NCI-H82 (cell line): ENCODE measurements at places on chromosomes 3 and 15.

GRCh38 chr3:145865399-145866018 lies 295.5 kb downstream of the PLOD2 start:
- no peak for DNase-seq

DNA sequence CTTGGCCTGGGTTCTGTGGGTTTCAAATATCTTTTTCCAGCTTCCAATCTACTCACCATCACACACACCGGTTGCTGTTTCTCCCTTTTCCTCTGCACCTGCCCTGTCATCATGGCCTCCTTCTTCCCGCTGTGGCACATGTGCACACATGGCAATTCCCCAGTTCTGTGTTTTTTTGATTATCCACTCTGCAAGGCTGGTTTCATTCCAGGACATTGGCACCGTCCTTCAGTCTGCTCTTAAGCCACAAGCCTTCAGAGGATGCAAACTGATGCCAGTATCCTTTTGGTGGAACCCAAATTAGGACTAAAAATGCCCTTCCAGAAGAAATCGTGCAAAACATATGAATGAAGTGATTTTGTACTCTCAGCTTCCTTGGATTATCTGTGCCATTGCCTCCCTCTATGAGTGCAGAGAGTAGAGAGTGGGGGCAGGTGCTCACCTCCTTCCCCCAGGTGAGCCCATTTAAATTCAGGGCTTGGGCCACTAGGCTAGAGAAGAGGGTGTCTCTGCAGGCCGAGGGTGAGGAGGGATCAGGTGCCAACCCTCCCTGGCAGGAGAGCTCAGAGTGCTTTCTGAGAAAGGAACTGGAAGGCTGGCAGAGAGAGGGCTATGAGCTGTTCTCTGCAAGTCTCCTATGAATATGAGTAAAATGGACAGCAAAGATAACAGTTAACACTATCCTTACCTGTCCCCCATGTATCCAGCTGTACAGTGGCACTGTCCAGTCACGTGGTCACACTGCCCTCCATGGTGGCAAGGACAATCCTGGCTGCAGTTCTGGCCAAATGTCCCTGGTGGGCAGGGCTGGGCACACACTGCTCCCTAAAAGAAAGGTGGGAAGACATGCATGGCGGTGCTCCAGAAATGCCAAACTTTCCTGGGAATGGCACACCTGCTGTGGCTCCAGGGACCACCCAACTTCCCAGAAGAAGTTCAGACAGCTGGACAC lies 100.8 kb downstream of the RAB11A start:
- no peak for DNase-seq

DNA sequence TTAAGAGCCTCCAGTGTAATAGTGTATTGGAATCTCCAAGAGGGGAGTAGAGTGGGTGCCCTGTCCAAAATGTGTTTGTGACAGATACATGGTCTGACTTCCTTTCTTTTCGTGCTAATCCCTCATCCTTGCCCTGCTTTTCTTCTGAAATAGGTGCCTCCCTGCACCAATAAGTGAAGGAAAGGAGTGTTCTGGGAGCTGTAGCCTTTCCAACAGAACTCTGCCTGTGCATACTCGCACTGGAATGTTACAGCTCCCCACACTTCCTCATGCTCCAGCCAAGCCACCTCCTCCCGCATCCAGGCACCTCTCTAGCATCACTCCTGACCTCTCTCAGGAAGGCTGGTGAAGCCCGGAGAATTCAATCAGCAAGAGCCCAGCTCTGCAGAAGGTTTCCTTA lies 478.0 kb downstream of the GABRG3 start:
- no peak for DNase-seq

GRCh38 chr3:7461202-7461825 lies 600.4 kb downstream of the GRM7 start:
- no peak for DNase-seq

GRCh38 chr15:101266034-101266433 lies 11.3 kb downstream of the SELENOS start:
- DNase-seq, result no peak

DNA sequence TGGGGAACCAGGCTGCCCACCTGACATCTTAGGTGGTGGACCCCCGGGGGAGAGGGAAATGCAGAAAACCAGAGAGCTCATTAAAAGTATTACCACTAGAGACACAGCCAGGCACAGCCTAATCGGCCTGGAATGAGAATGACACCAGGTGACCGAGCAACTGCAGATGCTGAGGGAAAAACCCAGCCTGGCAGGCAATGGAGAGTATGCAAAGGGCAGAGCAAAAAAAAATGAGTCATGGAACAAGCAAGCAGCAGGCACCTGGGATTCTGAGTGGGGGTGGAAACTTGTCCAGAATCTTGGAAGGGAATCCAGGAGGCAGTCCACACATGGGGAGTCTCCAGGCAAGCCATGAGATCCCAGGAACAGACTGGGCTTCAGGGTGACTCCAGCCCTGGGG lies 183.7 kb upstream of the LRRN1 start:
- no peak for DNase-seq

GRCh38 chr15:41801850-41802455 lies 25.9 kb upstream of the JMJD7 start:
- DNase-seq, result no peak

DNA sequence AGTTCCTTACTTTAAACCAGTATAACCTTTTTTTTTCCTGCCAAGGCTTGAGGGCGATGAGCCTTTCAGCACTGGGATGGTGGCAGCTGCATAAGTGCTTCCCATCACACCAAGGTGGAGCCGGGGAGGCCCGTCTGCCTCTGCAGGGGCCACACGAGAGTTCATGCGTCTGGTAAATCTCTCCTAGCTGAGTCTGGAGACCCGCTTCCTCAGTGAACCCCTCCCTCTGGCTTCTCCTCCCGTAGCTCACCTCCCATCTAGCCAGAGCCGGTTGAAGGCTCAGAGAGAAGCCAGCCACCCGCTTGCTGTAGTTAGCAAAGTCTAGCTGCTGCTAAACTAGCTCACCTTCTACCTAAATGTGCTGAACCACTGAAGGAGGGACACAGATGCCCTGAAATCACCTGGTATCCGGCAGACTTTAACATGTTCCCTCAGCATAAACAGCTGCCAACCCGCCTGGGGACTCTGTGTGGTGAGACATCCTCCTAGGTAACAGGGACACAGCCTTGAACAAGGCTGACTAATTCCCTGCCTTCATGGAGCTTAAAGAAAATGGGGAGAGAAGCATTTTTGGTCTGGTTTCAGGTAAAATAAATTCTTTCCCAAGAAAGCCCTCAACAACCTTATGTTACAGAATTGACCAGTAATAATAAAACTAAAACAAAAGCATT lies 42.9 kb downstream of the RLBP1 start:
- DNase-seq, result no peak

DNA sequence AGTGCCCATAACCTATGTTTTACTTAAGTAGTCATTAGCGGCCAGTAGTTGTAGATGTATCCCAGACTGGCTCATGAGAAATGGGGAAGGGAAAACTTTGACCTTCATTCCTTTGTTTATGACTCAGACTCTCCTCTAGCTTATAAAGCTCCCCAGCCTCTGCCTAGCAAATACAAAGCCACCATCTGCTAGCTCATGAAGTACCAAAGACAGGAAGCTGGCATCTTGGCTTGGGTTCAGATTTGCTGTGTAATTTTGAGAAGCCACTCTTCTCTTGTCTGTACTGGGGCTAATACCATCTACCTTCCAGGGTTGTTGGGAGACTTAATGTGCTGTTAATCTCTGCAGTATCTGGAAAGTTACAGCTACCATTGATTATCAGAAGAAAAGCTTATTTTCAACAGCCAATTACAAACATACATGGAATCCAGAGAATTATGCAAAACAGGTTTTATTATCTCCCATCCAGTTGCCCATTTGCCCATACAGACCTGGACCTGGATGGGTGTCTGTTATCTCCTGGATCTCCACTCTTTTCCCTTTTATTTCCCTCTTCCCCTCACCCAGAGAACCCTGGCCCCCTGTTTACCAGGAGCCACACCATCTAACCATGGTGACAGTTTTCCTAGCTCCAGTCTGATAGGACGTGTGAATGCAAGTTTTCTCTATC lies 153.8 kb downstream of the SEMA6D start:
- DNase-seq, result peak; percentile 68

- DNase-seq, result no peak
These were observed 128.4 kb upstream of the RAD18 start for GRCh38 chr3:9091486-9092235.

- no peak for DNase-seq
These were observed 63.1 kb downstream of the GPR160 start for GRCh38 chr3:170100944-170101343.

- no peak for DNase-seq
These were observed 720.2 kb downstream of the MCTP2 start for GRCh38 chr15:94951538-94951937.

DNA sequence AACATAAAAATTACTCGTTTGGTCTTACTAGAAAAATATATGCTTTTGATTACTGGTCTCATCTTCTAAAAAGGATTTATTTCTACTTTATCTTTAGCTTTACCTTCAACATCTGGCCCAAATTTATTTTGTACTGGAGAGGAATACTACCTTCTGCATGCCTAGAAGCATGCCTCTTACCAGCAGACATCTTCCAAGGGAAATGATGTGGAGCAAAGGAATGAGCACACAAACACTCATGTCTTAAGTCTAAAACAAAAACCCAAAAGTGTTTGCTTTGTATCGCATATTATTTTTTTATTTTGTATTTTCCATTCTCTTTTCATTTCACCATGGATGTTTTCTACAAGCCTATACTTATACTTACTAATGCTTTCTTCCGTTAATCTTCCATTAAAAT lies 304.6 kb upstream of the KCNMB2 start:
- no peak for DNase-seq

- DNase-seq, result no peak
These were observed 1.1 kb upstream of the SUCLG2 start for GRCh38 chr3:67655364-67656121.

DNA sequence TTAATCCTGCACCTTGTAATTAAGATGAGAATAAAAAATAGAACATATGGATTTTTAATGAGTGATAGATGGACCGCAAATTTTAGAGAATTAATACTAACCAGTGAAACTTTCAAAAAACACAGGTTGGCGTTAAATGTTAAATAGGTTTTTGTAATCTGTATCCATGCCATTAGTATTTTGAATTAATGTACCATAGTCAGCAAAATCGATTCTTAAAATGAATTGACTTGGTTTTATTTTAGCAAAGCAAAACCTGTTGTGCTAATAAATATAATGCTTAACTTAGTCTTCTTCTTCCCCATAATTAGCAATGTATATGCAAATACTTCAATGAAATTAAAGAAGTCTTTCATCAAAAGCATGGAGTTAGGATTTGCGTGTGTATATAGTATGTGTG lies 63.1 kb downstream of the EPHA6 start:
- DNase-seq, result no peak

DNA sequence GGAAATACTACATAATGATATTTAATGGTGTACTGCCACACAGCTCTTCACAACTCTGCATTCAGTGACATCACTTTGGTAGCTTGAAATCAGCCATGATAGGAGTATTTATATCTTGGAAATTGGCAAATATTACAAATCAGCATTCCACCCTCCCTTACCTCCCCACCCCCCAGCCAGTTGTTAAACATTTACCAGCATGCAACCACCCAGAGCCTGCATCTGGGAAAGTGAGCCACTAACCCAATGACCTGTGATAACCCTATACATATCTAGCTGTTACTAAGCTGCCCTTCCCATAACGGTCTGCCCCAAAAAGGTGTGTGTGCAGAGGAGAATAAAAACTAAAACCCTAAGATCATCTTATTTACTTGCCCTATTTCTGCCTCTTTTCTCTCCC lies 44.6 kb upstream of the SATB1 start:
- no peak for DNase-seq

DNA sequence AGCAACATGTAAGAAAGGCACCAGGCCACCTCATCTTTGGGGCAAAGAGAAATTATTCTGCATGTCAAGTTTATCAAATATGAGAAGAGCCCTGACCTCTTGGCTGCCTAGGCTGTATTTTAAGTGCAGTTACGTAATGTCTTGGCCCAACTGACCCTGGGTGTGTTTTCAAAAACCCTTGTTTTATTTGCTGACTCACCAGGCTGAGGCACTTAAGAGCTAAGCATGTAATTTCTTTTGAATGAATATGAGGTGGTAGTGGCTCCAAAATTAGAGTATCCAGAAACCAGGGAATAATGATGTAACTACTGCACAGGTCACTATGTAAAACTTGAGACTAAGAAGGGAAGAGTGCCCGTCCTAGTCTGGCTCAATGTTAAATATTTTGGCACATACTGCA lies 24.3 kb downstream of the PGPEP1L start:
- no peak for DNase-seq

- no peak for DNase-seq
These were observed 96.9 kb upstream of the TBL1XR1 start for GRCh38 chr3:177294221-177294620.

GRCh38 chr15:62209821-62210220 lies 44.7 kb upstream of the C2CD4B start:
- DNase-seq, result no peak

- peak; percentile 76 for DNase-seq
These were observed 136.4 kb downstream of the LIPC start for GRCh38 chr15:58568157-58568571.

DNA sequence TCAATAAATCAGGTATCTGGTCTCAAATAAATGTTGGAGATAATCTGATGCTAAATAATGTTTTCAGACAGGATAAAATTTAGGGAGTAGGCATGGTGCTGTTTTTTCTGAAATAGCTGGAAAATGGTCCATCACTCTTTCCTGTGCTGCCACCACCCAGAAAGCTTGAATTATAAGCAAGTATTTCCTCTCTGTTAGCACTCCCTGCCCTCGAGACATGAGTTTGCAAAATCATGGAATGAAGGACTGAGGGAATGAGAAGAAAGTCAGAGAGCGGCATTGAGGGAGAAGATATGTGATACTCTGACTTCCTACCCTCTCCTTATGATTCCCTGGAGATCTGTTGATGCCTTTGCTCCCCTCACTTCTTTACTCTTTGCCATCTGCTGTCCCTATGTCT lies 1095.7 kb downstream of the IGSF11 start:
- peak; percentile 29 for DNase-seq

DNA sequence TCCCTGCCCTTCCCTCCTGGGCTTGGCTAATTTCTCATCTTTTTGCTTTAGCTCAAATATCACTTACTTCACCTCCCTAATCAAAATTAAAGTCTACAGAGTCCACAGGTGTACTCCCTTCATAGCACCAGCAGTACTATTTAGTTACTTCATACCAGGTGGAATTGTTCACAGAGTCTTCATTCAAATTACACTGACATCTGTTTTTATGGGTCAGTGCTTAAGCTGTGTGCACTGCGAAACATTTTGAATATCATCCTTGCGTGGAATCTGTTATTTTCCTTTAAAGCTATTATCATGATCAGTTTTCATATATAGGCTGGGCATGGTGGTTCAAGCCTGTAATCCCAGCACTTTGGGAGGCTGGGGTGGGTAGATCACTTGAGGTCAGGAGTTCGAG lies 2.7 kb upstream of the SERF2 start:
- DNase-seq, result no peak

GRCh38 chr3:38731522-38731921 lies 82.0 kb upstream of the SCN5A start:
- no peak for DNase-seq

- no peak for DNase-seq
These were observed 27.9 kb upstream of the STRIT1 start for GRCh38 chr3:155321418-155321817.

DNA sequence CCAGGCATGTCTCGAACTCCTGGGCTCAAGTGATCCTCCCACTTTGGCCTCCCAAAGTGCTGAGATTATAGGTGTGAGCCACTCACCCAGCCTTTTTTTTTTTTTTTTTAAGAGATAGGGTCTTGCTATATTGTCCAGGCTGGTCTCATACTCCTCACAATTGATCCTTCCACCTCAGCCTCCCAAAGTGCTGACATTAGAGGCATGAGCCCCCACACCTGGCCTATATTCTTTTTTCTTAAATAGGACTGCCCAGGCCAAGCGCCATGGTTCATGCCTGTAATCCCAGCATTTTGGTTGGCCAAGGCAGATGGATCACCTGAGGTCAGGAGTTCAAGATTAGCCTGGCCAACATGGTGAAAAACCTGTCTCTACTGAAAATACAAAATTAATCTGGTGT lies 12.5 kb downstream of the NR1I2 start:
- no peak for DNase-seq
